ENCODE measurements at places on chromosomes 5 and 9.

DNA sequence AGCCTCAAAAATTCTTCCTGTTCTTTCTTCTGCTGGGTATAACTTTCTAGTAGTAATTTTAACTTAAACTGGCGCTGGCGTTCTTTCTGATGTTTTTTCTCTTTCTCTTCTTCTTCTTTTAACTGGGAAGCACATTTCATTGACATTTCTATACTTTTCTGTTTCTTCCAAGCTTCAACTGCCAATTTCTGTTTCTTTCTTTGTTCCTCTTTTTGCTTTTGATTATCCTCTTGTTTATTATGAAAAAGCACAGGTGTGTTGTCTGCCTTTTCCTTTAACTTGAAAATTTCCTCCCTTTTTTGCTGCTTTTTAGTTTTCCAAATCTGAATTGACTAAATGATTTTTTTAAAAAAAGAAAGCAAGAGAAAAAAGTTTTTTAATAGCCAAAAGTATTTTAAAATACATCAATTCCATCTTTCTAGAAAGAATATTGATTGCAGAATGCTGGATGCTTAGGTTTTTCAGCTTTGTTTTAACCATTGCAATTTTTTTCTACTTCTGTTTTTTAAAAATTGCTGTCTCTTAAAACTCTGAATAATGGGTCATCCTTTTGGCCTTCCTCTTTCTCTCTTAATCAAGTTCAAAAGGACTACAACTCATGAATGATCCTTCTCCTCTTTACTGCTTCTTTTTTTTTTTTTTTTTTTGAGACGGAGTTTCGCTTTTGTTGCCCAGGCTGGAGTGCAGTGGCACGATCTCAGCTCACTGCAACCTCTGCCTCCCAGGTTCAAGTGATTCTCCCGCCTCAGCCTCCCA is 8.8 kb upstream of the PGGT1B start:
- no peak for DNase-seq

GRCh38 chr5:124729720-124730359 is 16.6 kb downstream of the ZNF608 start:
- peak; percentile 46 for DNase-seq

DNA sequence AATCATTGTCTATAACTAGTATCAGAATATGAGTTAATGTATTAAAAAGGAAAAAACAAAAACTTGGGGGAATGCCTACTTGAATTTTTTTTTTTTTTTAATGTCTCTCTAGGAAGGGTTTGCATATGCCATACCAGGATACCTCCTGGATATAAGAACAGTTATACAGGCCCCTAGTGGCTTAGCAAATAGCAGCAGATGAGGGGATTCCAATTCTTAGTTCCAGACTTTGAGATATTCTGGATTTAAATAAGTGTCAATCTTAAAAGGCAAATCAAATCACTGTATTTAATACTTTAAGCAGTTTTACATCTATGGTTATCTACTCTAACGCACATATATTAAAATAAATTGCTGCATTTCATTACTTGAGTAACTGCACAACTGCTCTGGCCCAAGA is 1055.5 kb upstream of the DMAC1 start:
- no peak for DNase-seq

DNA sequence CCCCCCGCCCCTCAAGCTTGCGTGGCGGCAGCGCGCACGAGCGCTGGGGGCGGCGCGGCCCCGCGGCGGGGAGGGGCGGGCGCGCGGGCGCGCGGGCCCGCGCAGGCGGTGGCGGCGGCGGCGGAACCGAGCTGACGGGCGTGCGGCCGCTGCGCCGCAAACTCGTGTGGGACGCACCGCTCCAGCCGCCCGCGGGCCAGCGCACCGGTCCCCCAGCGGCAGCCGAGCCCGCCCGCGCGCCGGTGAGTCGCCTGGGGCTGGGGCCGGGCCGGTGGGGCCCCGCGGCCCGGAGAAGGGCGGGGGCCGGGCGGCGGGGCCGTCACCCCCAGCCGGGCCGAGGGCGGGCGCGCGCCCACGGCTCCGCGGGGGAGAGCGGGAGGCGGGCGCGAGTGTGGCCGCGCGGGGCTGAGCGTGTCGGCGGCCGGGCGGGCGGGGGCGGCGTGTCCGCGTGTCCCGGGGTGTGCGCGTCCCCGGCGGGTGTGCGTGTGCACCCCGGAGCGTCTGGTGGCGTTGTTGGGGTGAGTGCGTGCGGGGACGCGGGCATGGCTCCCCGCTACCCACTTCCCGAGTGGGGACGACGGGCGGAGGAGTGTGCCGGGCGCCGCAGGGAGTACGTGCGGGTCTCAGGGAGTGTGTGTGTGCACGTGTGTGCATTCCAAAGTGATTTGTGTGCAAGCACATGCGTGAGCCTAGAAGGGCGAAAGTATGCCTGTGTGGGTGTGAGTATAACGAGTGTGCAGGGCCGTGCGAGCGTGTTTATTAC is at the start of gene NEK6:
Gene NEK6, plus strand, starts transcription at position 106 of the 763 bp plus-strand sequence. CDS start 44,016 bp downstream, outside the sequence.
- peak; percentile 77 for DNase-seq

DNA sequence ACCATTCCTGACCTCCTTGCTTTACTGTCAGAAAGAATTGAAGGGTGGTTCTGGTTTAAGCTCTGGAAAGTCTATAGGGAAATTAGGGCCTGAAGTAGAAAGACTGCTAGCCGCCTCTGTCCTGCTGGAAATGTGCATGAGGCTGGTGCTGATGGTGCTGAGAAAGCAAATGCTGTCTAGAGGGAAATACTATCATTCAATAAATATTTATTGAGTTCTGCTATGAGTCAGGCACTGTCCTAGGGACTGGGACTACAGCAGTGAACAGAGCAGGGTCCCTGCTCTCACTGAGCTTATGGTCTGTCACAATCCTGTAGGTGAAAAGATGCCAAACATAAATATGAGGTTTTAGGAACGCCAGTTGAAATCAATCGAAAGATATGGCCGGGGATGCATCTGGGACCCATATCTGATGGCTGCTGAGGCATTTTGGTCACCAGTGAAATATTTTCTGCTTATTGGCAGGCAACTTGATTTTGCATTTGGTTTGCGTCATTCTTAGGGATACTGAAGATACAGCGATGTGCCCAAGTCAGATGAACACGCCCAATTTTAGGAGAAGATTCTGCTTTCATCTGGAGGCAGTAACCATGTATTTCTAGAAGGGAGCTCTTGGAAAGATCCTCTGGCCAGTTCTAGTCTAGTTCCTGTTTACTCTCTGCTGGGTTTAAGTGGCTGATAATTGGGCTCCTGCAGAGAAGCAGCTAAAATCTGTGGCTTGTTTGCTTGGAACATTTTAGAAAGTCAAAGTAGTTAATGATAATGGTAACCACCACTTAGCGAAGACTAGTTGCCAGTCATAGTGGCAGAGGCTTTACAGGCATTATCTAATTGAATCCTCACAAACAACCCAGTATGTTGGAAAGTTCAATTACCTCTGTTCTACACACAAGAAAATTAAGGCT is 73.3 kb downstream of the INSYN2B start:
- peak; percentile 80 for DNase-seq

DNA sequence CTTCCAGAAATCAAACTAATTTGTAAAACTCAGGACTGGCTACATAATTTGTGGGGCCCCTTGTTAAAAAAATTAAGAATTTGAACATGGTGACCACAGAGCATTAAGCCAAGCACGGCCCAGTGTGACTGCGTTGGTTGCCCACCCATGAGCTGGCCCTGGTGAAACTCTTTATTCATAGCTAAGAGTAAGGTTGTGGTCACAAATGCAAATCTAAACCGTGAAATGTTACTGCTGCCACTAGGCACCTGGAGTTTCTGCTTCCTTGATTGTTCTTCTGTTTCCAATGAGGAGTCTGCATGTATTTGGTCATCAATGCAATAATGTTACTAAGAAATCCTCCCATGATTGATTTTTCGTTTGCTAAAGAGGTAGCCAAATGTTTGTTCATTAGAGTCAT is 4.2 kb downstream of the GCNT1 start:
- DNase-seq = no peak

- DNase-seq = peak; percentile 43
Measured at GRCh38 chr9:89605465-89606048, 745 bp downstream of the GADD45G start.

- peak; percentile 74 for DNase-seq
Measured at GRCh38 chr5:177309351-177310191, 2.1 kb downstream of the MXD3 start.

DNA sequence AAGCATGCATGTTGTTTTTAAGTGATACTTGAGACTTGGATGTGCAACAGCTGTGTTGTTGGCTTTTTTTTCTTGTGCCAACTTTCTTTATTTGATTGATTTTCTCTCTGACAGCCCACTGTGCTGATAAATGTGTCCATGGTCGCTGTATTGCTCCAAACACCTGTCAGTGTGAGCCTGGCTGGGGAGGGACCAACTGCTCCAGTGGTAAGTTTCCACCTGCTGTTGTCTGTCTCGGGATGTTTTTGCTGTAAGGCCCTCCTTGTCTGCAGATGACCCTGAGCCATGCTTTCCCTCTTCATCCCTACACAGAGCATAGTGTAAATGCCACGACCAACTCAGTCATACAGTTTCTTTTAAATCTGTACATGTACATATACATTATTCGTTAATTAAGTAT is 79.2 kb downstream of the MEGF10 start:
- DNase-seq = no peak

- DNase-seq = no peak
Measured at GRCh38 chr9:113645227-113645977, 181.9 kb downstream of the RGS3 start.

DNA sequence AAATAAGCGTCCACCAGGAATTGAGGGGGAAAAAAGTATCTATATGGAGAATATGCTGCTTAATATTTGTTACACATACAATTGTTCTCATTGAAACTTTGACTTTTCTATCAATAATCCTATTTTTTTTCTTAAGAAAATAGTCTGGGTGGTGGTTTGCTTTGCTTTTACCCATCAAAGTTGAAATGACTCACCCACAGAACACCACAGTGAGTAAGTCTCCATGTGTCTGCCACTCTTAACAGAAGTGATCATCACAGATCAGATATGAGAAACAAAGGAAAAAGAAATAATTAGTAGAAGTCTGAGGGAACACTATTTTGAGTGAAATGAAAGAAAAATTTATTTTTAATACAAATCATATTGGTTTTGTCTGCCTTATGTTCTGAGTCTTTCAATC is 742.8 kb downstream of the CDH9 start:
- no peak for DNase-seq

Data from AG20443 (cell line).